ENCODE measurements at places on chromosomes 12 and 14.

GRCh38 chr12:75816897-75817296 lies 214.7 kb downstream of the PHLDA1 start:
- DNase-seq, result no peak

DNA sequence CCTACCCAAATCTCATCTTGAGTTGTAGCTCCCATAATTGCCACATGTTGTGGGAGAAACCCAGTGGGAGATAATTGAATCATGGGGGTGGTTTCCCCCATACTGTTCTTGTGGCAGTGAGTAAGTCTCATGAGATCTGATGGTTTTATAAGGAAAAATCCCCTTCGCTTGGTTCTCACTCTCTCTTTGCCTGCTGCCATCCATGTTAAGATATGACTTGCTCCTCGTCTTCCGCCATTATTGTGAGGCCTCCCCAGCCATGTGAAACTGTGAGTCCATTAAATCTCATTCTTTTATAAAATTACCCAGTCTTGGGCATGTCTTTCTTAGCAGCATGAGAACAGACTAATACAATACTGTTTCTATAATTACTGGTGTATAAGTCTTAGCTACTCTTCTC lies 6.5 kb upstream of the BCAT1 start:
- no peak for DNase-seq

DNA sequence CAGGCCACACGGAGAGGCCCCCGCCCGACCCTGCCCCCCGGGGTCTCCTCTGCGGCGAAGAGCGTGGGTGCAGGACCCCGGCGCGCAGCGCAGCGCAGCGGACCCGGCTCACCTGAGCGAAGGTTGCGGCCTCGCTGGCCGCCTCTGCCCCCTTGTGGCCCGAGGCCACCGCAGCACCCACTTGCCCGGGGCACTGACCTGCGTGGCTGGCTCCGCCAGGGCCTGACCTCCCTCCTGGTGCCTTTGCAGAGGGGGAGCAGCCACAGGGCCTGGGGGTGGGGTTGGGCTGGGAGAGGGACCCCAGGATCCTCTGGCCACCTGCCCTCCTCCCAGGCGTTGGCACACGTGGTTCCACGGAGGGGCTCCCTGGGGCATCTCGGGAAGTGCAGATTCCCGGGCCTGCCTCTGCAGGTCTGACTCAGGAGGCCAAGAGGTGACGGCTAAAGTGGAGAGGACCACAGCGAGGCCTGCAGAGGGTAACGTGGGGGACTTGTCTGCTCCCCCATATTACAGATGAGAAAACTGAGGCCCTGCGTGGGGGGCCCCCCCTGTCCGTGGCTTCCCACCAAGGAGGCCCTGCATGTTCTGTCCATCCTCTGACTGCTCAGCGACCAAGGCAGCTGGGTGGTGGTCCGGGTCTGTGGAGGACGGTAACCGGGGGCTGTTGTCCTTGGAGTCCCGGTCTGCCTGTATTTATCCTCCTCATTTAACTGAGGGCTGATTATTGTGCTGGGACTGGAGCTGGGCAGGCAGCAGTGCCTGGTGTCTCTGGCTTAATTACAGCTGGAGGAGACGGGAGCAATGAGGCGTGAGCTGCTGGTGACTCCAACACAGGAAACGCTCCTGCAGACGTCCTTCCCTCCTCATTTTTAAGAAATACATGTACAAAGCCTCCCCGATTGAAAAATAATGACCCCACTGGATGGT lies 67.9 kb upstream of the BEGAIN start:
- DNase-seq, result peak; percentile 54

DNA sequence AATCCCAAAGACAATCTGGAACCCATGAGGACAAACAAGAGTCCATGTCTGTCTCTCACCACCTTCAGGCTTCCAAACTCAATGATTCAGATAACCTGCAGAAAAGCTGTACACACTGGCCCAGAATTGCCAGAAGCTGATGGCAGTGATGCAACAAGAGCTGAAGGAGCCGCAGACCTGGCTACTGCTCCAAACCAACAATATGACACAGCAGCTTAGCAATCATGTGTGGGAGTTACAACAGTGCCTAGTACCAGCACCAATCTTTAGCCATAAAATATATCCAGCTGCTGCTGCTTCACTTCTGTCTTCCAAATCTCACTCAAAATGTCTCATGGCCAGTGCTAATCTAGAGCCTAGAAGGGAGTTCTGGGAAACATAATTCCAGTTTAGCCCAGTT lies 22.0 kb downstream of the RPS6KA5 start:
- no peak for DNase-seq

DNA sequence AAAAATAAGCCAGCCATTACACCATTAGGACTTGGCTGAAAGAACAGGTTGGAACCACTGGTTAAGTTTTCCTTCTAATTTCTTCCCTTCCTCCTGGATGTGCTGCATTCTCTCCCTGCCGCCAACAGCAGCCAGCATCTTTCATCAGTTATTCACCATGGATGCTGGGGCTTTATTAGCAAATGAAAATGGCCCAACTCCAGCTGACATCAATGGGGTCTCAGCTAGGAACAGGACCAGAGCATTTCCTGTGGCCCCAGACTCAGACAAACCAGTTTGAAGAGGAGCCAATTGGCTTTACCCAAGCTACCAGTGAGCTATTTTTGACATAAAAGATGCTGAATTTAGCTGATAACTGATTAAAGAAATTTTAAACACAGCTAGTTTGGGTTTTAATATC lies 26.0 kb upstream of the TBX5 start:
- no peak for DNase-seq

GRCh38 chr12:15662303-15662980 lies 126.7 kb downstream of the EPS8 start:
- DNase-seq, result no peak

DNA sequence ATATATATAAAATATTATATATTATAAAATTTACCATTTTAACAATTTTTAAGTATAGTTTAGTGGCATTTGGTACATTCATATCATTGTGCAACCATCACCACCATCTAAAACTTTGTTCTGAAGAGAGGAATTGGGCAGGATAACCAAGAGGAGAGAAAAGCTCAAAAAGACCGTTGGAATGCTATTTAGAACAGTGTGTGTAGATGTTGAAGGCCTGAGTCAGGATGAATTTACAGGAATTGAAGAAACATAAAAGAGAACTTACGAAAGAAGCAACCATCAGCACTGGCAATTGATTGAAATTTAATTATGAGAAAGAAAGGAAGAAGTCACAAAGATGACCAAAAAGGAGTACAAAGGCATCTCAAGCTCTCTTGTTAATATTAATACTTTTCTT lies 196.9 kb upstream of the PWP1 start:
- DNase-seq, result no peak

DNA sequence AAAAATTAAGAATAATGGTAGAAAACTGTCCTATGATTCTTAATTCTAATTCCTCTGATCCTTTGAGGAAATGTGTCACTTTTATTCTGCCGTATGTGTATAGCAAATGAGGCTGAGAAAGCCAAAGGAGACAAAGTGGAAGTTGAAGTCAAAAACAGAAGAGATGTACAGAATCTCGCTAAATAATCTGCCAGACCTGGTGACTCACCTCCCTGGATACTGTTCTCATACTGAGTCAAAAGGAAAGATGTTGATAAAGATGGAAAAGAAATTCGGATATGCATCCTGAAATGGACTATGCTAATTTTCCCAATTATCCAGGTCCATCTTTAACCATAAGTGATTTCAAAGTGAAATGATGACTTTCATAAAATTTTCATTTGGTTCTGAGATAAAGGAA lies 92.5 kb downstream of the DUSP6 start:
- no peak for DNase-seq

DNA sequence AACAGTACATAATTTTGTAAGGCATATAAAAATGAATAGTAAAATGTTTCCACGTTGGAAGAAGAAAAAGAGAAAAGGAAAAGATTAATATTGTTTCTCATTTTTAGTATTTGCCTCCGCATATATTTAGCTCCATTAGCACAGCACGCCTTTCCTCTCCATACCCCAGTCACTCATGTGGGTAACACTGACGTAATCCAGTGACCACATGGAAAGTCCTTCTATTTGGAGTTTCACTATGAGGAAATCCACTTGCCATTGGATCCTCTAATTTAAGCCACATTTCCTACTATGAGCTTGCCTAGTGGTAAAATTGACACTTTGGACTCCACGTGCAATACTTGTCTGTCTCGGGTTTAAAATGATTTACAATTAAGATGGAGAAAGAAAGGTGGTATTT lies 5.7 kb upstream of the SLCO1A2 start:
- DNase-seq, result no peak
